ENCODE measurements at places on chromosomes 1 and 21.
A peak's percentile ranks its signal among the peaks of the same experiment; 100 is the strongest.

DNA sequence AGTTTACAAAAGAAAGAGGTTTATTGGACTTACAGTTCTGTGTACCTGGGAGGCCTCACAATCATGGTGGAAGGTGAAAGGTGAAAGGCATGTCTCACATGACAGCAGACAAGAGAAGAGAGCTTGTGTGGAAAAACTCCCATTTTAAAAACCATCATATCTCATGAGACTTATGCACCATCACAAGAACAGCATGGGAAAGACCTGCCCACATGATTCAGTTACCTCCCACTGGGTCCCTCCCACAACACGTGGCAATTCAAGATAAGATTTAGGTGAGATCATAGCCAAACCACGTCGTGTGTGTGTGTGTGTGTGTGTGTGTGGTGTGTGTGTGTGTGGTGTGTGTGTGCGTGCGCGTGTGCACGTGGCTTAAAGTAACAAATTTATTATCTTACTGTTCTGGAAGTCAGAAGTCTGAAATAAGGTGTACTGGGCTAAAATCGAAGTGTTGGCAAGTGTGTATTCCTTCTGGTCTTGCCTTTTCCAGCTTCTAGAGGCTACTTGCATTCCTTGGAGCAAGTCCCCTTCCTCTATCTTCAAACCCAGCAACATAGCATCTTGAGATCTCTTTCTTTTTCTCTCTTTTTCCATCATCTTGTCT is 48.1 kb upstream of the MPC2 start:
- no peak for DNase-seq

GRCh38 chr1:206628916-206629315 is 6.4 kb upstream of the DYRK3 start:
- DNase-seq, result no peak

GRCh38 chr1:228767636-228768354 is 32.5 kb downstream of the RHOU start:
- DNase-seq, result no peak

DNA sequence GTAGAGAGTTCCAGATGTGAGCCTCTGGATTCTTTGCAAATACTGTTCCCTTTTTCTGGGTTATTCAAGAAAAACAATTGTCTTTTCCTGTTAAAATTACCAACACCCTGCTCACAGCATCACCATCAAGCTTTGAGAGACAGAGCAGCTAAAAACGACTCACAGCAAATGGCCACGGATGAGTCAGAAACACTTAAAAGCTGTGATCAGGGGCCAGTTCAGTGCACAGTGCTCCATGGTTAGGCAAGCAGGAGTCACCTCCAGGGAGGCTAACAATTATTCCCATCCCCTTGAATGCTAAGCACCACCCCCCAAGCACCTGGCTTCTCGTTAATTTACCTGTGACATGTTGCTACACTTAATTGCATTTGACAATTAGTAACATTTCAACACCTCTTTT is 128.4 kb upstream of the CAMK1G start:
- no peak for DNase-seq

- DNase-seq, result no peak
Measured at GRCh38 chr1:8189931-8190483, 127.9 kb upstream of the SLC45A1 start.

DNA sequence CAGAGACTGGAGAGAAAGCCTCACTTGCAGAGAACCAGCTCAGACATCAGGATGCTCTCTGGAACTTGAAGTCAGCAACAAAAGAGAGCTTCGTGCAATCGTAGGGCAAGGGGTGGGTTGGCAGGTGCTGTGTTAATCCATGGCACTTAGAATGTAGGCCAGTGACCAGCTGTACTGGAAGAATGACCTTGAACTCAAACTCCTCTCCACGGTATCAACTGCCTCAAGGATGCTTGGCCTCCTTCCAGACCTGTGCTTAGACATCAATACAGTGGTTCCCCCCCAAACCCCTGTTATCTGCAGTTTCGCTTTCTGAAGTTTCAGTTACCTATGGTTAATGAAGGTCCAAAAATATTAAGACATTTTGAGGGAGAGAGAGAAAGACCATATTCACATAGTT is 6.5 kb downstream of the KANK4 start:
- no peak for DNase-seq

DNA sequence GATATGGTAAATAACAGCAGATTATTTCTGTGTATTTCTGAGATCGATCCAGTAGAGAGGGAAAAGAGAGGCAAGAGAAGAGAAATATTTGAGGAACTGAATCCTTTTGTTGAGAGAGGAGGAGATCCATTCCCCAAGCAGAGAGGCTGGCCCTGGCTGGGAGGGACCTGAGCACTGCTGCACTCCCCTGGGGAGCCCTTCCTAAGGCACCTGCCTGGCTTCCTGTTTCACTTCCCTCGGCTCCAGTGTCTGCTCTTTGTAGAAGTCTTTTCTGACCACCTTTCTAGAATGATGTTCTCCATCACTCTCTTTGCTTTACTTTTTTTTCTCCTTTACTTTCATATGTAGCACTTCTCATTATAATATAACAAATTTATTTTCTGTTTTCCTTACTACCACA is 42.3 kb upstream of the SLC6A9 start:
- no peak for DNase-seq

GRCh38 chr1:239840790-239841189 is 250.9 kb upstream of the FMN2 start:
- no peak for DNase-seq

- no peak for DNase-seq
Measured at GRCh38 chr1:201763455-201764140, 65.4 kb upstream of the IPO9 start.

GRCh38 chr1:39829791-39830533 is 41.3 kb upstream of the BMP8B start:
- DNase-seq, result no peak

- no peak for DNase-seq
Measured at GRCh38 chr1:171161431-171161830, 23.7 kb upstream of the FMO2 start.

DNA sequence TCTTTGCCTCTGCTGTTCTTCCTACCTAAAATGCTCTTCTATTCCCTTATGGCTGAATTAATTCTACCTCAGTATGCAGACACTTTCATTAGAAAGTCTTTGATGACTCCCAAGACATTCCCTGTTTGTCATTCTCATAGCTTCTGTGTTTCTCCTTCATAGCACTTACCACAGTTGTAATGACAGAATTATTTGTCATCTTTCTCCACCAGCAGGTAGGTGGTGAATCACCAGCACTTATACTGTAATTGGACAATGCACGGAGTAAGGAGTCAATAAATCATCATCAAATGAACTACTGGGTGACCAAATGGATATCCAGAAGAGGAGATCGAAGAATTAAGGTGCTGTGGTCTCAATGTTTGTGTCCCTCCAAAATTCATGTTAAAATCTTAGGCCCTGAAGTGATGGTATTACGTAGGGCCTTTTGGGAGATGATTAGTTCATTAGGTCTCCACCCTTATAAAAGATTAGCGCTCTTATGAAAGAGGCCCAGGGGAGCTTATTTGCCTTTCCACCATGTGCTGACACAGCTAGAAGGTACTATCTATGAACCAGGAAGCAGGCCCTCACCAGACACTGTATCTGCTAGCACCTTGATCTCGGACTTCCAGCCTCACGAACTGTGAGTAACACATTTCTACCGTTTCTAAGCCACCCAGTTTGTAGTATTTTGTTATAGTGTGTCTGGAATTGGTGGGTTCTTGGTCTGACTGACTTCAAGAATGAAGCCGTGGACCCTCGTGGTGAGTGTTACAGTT is 2.4 kb upstream of the CCT8 start:
- DNase-seq, result no peak

DNA sequence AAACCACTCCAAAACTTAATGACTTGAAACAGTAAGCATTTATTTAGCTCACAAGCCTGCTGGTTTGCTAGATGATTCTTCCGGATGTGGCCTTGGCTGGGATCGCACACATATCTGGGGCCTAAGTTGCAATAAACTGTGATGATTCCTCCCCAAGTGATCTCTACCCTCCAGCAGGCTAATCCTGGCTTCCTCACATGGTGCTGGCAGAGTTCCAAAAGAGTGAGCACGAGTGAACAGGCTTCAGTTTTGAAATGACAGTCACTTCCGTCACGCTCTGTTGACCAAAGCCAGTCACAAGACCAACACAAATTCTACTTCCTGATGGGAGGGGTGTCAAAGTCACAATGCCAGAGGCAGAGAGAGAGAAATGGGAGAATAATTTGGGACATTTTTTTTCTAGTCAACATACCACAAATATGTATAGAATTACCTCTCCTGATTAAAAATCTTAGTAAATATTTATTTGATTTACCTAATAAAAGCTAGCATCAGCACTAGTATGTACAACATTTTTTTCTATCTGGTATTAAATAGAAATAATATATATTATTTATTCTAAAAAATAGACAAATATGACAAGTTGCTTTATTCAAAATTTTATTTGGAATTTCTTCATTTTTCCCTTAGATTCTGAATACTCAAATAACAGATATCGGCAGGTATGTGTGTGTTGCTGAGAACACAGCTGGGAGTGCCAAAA is 292.7 kb downstream of the TPR start:
- no peak for DNase-seq

DNA sequence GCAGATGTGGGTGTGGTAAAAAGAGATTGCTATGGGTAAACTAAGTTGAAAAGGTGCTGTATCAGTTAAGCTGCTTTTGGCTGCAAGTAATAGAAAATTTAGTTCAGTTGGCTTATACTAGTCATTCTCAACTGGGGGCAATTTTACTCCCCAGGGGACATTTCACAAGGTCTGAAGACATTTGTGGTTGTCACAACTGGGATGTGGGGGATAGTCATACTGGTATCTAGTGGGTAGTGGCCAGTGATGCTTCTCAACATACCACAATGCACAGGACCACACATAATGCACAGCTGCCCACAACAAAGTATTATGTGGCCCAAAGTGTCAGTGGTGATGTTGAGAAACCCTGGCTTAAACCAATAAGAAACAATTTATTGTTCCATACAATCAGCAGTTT is 31.4 kb downstream of the SERTAD4 start:
- DNase-seq, result no peak

- DNase-seq, result no peak
Measured at GRCh38 chr1:7470904-7471638, 300.0 kb upstream of the VAMP3 start.

DNA sequence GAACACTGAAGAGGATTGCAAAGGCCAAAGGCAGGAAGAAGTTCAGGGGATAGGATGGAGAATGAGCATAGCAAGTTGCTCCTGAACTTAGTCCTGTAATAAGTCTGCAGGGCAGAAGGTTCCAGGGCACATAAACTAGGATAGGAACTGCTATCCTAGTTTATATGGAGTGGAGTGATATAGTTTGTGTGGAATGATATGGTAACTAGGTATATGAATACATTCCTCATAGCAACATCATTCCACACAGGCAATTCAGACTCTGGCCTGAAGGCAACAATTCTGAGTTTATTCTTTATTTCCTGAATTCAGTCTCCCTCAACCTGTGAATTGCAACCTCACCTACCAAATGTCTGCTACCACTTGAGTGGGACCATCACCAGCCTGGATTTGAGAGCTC is 154.9 kb upstream of the GREM2 start:
- DNase-seq, result no peak

- DNase-seq, result no peak
Measured at GRCh38 chr1:51549016-51549619, 30.1 kb upstream of the EPS15 start.

GRCh38 chr1:188386161-188386560 is 1557.4 kb downstream of the PLA2G4A start:
- DNase-seq, result no peak

DNA sequence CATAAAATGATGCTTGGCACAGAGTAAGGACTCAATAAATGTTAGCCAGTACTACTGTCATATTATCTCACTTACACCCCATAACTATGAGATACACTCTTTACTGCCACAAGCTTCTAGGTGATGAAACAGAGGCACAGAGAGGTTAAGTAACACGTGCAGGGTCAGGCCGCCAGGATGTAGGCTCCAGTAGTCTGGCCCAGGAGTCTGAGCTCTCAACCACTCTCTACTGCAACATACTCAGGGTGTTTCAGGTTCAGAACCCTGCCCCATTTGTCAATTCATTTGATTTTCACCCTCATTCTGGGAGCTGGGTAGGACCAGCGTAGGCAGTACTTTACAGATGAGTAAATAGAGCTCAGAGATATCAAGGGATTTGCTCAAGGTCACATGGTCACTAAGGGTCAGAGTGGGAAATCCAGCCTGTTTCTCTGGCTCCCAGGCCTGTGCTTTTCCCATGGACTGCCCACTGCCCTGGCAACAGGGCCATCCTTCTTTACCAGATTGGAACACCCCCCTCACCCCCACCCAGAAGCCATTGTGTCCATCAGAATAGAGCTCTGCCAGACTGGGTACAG is 21.2 kb downstream of the IQGAP3 start:
- DNase-seq, result no peak

DNA sequence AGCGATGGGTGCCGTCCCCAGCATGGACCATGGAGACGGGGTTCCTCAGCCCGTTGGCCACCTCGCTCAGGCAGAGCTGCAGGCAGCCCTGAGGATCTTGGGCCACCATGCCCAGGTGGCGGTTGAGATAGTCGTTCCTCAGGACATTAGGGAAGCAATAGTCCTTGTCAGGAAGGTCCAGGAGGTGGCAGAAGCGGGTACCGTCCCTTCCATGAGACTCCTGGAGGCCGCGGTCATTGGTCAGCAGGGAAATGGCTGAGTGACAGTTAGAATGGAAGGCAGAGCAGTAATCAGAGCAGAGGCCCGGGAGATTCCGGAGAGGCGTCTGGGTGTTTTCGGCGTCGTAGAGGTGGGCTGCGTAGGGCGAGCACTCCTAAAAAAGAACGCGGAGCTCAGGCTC is 4.1 kb downstream of the HHIPL2 start:
- no peak for DNase-seq

DNA sequence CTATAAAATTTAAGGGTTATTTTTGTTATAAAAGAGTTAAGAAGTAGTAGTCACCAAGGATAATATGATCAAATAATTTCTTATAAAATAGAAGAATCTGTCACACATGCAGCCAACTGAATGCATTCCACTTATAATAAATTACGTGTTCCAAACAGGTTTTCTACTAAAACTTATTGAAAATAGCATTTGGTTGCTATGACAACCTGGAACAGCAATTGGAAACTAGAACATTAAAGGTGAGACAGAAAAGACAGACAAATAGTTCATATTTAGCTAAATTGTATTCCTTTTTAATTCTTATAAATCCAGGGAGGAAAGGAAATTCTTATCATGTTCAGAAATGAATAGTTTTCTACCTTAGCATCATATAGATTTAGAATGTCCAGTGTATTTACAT is 9.1 kb upstream of the CHODL start:
- no peak for DNase-seq

GRCh38 chr1:44212355-44213221 is 683 bp upstream of the DMAP1 start:
- DNase-seq, result peak; percentile 34

- DNase-seq, result no peak
Measured at GRCh38 chr21:42108554-42109340, 37.6 kb downstream of the UMODL1 start.

- no peak for DNase-seq
Measured at GRCh38 chr1:109249654-109250401, 489 bp downstream of the CELSR2 start.

All from activated T-cell treated with anti-CD3 and anti-CD28 coated beads, Interleukin-2, amount 50 U/mL, for 1 hour (primary cell).